Lung (tissue), 17 donors: ENCODE measurements at places on chromosomes 11 and 22. TPM values are rescaled to one million over a fixed set of nuclear protein-coding genes. Genes with fewer than 3 reads are reported as not detected.
A peak's percentile ranks its signal among the peaks of the same experiment; 100 is the strongest.

GRCh38 chr11:10544491-10545465 lies 3.8 kb upstream of the RNF141 start:
- DNase-seq: no peak

GRCh38 chr11:31943056-31943780 lies 132.1 kb upstream of the PAX6 start:
- no peak for DNase-seq

DNA sequence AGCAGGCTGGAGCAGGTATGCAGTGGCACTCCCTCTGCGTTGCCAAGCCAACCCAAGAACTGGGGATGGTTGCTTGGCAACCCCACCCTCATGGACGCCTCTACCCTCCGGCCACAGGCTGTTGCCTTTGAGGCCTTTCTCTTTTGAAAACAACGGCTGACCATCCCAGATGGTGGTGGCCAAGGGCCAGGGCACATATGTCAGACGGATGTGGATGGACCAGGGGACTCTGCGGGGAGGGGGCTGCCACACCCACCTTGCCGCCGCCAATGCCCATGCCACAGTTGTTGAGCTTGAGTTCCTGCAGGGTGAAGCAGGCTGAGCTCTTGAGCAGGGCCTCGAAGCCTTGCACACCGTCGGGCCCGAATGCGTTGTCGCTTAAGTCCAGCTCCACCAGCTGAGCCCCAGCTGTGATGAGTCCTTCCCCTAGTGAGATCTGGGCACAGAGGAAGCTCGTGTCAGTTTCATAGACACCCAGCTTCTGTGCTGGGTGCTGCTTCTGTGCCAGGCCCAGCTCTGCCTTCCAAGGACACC lies 21.5 kb downstream of the RANGAP1 start:
- DNase-seq: no peak

DNA sequence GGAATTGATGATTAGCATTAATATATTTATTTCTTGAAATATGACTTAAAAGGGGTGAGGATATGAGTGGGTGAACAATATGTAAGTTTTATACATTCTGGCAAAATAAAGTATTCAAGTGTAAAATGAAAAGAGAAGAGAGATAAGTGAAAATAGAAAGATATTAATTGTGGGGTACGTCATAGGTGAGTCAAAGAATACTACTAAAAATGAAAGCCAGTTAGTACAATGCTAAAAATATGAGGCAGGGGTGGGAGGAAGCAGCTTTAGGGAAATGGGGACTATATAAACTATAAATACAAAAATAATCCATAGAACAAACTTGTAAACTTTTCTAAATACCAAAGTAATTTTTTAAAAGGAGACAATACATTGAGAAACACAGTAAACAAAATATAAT lies 661.4 kb downstream of the CNTN5 start:
- no peak for DNase-seq

GRCh38 chr11:44877571-44878497 lies 72.8 kb downstream of the TP53I11 start:
- peak; percentile 32 for DNase-seq

DNA sequence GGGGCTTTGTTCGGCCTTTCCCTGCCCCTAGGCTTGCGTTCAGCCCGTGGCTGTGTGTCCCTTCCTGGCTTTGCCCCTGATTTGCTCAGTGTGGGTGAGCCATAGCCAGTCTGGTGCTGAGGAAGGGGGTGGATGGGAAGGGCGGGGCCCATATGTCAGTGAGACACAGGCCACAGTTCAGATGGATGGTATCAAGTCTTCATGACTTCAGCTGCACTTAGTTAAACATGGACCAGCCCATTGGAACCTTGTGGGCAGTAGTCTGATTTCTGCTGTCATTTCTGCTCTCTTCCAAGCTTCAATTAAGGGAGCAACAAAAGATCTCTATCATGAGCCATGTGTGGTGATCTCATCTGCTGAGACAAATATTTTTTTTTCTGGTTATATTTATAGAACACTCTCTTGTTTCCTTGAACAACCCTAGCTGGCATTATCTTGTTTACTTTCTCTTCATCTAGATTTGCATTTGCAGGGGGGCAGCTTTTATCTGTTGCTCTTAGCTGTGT lies 21.6 kb upstream of the PEX26 start:
- no peak for DNase-seq

DNA sequence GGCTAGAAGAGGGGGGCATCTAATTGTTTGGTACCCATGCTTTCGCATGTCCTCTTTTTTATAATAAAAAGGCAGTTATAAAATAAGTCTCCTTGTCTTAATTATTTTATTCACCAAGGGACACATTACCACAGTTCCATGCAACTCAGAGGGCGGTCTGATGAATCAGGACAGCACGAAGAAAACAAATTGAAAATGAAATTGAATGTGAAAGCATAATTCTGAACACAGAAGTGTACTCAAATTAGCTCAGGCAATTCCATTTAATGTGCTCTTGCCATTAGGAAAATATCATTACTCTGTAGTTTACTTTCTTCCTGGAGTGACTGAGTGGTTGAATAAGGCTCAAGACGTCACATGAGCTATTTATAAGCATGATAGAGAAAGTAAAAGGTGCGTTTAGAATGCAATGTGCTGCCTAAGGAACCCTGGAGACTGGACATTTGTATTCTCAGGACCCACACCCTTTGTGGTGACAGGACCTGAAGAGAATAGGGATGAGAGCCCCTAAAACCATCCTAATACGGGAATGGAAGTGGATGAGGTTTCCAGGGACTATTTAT lies 59.6 kb downstream of the MTNR1B start:
- peak; percentile 7 for DNase-seq

- DNase-seq: no peak
Measured at GRCh38 chr11:31651822-31652221, 142.3 kb downstream of the ELP4 start.

- DNase-seq: no peak
Measured at GRCh38 chr22:31100762-31101525, 6.4 kb downstream of the SELENOM start.

- no peak for DNase-seq
Measured at GRCh38 chr11:7573193-7573557, 59.4 kb downstream of the PPFIBP2 start.

Gene BEST1
- 4.9 TPM for total RNA-seq

Gene GTSE1
- 1.0 TPM for total RNA-seq

Gene ASPHD2
- 0.31 TPM for total RNA-seq

DNA sequence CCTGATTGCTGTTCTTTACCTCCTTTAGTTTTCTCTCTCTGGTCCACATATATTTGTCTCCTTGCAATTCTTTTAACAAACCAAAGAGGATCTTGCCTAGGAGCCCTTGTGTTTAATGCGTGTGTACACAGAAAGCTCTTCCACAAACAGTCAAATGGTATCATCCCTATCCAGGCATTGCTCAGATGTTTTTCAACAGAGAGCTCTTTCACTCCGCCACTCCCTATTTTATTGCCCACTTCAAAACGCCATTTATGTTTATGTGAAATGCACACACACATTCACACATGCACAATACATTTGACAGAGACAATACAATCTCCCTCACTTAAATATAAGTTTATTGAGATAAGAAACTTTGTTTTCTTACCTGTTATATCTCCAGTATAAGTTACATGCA lies 4.7 kb downstream of the OR5AP2 start:
- DNase-seq: no peak

Gene PLEKHB1
- total RNA-seq: 38.8 TPM

DNA sequence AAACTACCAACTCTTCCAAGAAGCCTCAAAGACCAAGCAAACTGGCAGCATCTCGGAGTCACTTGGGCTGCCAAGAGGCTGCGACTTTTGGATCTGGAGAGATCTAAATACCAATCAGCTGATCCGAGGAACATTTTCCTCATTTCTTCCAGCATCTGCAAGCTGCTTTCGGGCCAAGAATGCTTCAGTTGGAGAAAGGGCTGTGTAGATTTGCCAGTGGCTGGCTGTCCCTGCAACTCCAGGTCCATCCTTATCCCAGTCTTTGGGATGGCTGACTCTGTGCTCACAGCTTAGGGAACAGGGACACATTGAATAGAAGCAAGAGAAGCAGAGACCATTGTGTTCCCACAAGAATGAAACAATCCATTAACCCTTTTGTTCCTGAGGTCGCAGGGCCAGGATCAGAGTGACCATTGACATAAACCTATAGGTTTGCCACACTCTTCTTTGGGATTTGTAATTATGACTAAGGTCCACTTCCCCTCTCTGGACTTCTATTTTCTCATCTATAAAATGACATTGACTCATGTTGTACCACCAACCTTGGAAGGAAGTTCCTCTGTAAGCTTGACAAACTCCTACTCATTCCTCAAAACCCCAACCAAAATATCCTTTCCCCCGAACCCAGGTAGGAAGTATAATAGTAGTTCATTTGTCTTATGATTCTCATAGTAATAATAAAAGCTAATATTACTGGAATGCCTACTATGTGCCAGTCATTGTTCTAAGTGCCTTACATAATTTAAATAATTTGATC lies 340.8 kb downstream of the MN1 start:
- peak; percentile 83 for DNase-seq

DNA sequence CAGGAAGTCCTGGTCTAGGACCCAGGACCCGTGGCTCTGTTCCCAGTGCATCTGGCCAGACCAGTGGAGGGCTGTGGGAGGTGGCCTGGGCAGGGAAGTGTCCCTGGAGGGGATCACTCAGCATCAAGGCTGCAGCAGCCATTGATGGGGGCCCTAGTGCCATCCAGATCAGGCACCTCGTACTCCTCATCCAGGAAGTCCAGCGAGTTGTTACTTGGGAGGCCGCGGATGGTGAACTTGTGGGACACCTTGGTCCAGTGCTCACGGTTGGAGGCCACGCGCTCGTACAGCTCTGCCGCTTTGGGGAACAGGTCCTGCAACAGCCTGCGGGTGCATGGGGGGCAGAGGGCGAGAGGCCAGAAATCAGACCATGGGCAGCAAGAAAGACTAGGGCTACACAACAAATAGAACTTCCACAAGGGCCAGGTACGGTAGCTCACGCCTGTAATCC lies 96.9 kb downstream of the PDE2A start:
- DNase-seq: peak; percentile 8

Gene GRM5
- total RNA-seq: 1.2 TPM

Gene EFEMP2
- total RNA-seq: 67.0 TPM

Gene OR4A16
- not detected for total RNA-seq

GRCh38 chr11:115627666-115628460 lies 123.6 kb upstream of the CADM1 start:
- no peak for DNase-seq

DNA sequence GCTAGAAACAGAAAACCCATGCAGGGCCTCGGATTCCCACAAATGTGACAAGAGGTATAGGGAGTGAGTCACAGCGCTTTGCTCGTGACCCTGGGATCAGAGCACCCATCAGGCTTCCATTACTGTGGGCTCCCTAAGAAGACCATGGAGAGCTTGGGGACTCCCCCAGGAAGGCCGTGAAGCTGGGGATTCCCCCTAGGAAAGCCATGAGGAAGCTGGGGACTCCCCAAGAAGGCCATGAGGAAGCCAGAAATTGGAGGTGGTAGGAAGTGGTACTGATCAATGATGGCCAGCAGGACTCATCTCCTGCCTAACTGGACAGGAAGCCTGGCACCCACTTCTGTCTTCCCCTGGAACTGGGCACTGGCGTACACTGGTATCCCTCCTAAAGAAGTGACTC lies 10.1 kb upstream of the DCPS start:
- DNase-seq: no peak

DNA sequence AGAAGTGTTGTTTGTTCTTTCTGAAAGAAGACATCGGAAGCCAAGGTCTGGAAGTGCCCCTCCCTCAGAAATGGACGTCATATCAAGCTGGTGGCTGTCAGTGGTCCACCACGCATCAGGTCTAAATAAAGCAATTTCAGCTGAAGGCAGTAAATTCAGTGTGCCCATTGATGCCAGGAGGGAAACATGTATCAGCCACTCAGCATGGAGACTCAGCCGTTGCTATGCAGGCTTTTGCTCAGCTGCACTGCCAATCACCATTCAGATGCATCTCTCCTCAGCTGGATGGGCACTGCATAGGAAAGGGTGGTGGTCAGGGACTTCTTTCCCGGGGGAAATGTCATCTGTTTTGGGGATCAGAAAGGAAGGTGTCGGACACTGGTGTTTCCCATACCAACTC lies 878.2 kb downstream of the NTM start:
- DNase-seq: no peak

Gene C11orf87
- not detected for total RNA-seq

Gene DERL3
- 15.1 TPM for total RNA-seq

GRCh38 chr22:44116331-44116730 lies 64.4 kb upstream of the PARVG start:
- DNase-seq: no peak

DNA sequence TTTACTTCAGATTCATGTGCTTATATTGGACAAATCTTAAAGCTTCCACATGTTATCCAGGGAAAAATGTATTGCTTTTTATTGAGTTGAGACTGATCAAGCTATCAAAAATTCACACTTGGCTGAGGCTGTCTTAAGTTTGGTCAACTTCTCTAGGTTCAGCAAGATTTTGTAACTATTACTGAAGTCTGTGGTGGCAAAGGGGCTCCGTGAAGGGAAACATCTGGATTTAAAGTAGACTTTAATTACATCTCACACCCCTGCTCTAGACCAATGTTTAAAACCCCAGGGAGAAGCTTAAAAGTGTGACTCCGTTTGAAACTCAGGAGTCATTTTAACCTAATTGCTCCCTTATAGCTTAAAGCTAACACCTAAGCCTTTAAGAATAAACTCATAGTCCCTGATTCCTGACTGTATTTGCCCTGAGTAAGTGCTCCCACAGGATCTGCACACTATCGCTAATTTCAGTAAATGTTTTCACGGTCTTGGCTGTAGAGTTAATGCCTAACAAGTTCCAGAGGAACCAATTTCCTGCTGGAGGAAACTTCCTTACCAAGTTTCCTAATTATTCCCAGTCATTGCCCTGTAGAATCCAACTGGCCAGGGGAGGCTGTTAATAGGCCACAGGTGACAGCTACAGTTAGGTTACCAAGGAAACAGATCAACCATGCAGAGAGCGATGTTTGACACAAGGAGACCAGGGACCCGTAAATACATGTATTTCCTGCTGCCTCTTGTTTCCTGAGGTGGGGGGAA lies 40.5 kb downstream of the OR10A6 start:
- peak; percentile 42 for DNase-seq

Gene CDC42EP1
- total RNA-seq: 77.0 TPM

GRCh38 chr11:107282195-107282594 lies 175.4 kb downstream of the CWF19L2 start:
- DNase-seq: no peak

Gene LMO1
- 0.26 TPM for total RNA-seq

GRCh38 chr22:22745225-22746060 lies 101.0 kb downstream of the GGTLC2 start:
- DNase-seq: peak; percentile 24

DNA sequence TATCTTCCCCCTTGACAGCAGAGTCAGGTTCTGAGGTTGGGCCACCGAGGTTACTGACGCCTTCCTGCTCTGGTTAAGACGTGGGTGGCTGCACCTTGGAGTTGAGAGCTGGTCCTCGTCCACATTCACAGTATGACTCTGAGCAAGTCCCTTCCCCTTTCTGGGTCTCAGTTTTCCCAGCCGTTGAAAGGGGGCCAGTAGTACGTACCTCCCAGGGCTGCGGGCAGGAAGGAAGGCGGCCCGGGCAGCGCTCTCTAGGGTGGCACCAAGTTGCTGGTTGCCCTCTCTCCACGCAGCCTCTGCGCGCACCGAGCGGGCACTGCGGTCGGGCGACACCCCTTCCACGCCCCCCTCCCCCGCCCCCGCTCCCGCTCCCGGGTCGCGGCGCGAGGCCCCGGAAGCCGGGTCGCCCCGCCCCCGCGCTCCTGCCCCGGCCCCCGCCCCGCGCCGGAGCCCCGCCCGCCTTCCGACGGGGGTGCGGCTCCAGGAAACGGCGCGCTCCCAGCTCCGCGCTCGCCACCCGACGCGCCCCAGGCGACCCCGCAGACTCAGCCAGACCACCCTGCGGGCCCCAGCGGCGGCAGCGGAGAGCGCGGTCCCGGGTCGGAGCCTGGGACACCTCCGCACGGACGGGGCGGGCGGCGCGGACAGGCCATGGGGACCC lies at the start of gene EHBP1L1:
EHBP1L1 (plus strand) TSS at position 486 of the 664 bp plus-strand sequence. CDS start 250 bp downstream, outside the sequence.
- peak; percentile 75 for DNase-seq

Gene BBOX1
- total RNA-seq: 1.1 TPM
